B cell (primary cell): ENCODE measurements at places on chromosomes 11 and 22. TPM values are rescaled to one million over a fixed set of nuclear protein-coding genes. Genes with fewer than 3 reads are reported as not detected.

GRCh38 chr11:21430537-21430936 lies 761.2 kb downstream of the NELL1 start:
- H3K36me3 ChIP-seq = no peaks in the 10 kb centered on the region
- H3K27me3 ChIP-seq = no peaks in the 10 kb centered on the region
- no peak overlapping the region for H3K27ac ChIP-seq
- no peak for DNase-seq
- no peak overlapping the region for H3K4me3 ChIP-seq

DNA sequence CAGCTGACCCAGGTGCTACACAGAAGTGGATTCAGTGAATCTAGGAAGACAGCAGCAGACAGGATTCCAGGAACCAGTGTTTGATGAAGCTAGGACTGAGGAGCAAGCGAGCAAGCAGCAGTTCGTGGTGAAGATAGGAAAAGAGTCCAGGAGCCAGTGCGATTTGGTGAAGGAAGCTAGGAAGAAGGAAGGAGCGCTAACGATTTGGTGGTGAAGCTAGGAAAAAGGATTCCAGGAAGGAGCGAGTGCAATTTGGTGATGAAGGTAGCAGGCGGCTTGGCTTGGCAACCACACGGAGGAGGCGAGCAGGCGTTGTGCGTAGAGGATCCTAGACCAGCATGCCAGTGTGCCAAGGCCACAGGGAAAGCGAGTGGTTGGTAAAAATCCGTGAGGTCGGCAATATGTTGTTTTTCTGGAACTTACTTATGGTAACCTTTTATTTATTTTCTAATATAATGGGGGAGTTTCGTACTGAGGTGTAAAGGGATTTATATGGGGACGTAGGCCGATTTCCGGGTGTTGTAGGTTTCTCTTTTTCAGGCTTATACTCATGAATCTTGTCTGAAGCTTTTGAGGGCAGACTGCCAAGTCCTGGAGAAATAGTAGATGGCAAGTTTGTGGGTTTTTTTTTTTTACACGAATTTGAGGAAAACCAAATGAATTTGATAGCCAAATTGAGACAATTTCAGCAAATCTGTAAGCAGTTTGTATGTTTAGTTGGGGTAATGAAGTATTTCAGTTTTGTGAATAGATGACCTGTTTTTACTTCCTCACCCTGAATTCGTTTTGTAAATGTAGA lies 1.7 kb downstream of the MALAT1 start:
- DNase-seq = peak; percentile 56
- peak overlapping the region; percentile 99 for H3K27ac ChIP-seq
- H3K4me1 ChIP-seq = peaks cover 43% of the 10 kb centered on the region
- H3K27me3 ChIP-seq = no peaks in the 10 kb centered on the region

DNA sequence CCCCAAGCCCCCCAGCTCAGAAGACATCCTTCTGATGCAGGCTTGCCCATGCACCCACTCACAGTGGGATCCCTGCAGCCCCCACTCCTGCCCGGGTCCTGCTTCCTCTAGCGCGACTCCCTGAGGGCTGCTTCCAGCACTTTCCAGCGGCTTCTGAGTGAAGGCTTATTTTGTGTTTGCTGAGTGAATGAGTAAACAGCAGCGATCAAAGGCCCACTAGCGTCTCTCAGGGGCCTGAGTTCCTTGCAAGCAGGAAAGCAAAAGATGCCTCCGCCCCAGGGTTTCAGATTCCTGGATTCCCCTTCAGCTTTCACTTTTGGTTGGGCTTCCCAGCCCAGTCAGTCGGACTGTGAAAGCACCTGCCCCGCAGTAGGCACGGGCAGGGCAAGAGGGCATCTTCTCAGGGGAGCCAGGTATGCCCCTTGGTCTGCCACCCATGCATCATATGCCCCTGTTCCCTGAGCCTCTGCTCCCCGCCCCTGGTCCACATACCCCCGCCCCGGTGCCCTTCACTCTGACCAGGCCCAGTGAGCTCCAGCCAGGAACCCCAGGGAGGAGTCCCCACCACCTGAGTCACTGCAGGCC lies 9.2 kb downstream of the FADD start:
- H3K36me3 ChIP-seq = peaks cover 28% of the 10 kb centered on the region
- H3K27ac ChIP-seq = no peak overlapping the region
- no peaks in the 10 kb centered on the region for H3K4me1 ChIP-seq
- DNase-seq = no peak
- H3K27me3 ChIP-seq = no peaks in the 10 kb centered on the region
- H3K4me3 ChIP-seq = no peak overlapping the region

DNA sequence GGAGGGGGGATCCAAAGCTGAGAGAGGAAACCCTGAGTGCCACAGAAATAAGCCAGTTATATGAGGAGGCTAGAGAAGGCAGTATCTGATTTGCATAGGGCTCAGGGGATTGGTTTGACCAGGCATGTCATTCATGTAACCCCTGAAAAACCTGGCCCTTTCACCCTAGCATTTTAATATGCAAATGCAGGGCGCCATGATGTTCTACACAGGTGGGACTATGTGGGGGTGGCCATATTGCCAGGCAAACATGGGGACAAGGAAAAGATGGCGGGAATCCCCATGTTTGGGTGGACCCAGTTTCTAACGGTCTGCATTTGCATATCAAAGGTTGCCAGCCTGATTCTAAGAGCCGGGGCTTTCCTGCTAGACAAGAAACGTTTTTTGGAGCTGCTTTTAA lies 27.2 kb downstream of the CSF2RB start:
- no peaks in the 10 kb centered on the region for H3K27me3 ChIP-seq
- no peaks in the 10 kb centered on the region for H3K36me3 ChIP-seq
- H3K4me3 ChIP-seq = no peak overlapping the region
- DNase-seq = peak; percentile 76
- H3K4me1 ChIP-seq = peaks cover 22% of the 10 kb centered on the region
- H3K27ac ChIP-seq = peak overlapping the region; percentile 47

- H3K36me3 ChIP-seq = peaks cover 9% of the 10 kb centered on the region
- H3K4me1 ChIP-seq = peaks cover 9% of the 10 kb centered on the region
- no peak overlapping the region for H3K4me3 ChIP-seq
- DNase-seq = no peak
Measured at GRCh38 chr11:35798423-35798822, 135.8 kb downstream of the TRIM44 start.

- H3K27ac ChIP-seq = no peak overlapping the region
- H3K4me3 ChIP-seq = no peak overlapping the region
- H3K27me3 ChIP-seq = no peaks in the 10 kb centered on the region
- no peaks in the 10 kb centered on the region for H3K4me1 ChIP-seq
- DNase-seq = no peak
- peaks cover 2% of the 10 kb centered on the region for H3K36me3 ChIP-seq
Measured at GRCh38 chr11:46736615-46737014, 17.6 kb downstream of the F2 start.

DNA sequence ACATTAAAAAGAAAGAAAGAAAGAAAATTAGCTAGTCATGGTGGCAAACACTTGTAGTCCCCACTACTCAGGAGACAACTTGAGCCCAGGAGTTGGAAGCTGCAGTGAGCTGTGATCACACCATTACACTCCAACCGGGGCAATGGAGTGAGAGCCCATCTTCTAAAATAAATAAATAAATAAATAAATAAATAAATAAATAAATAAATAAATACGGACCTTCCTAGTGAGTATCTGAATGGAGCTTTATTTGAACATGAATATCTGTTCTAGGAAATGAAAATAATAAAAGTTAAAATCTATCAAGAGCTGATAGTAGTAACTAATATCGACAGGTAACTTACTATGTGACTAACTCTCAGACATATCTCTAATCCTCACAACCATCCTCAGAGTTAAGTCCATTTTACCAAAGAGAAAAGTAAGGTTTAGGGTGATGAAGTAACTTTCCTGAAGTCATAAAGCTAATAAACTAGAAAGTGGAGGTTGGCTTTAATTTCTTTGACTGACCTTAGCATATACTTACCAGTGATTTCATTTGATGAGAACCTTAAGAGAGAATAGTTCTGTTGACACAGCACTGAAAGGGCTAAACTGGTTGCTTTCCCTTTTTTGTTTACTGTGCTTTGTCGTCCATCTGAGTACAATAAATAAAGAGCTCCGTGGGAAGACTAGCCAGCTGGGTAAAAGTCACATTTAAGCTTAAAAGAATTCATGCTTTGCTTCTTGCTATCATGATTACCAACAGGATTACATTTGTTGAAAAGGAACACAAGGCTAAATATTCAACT lies 22.4 kb downstream of the ENTHD1 start:
- H3K36me3 ChIP-seq = no peaks in the 10 kb centered on the region
- no peak overlapping the region for H3K4me3 ChIP-seq
- peaks cover 28% of the 10 kb centered on the region for H3K4me1 ChIP-seq
- DNase-seq = no peak
- H3K27ac ChIP-seq = no peak overlapping the region

DNA sequence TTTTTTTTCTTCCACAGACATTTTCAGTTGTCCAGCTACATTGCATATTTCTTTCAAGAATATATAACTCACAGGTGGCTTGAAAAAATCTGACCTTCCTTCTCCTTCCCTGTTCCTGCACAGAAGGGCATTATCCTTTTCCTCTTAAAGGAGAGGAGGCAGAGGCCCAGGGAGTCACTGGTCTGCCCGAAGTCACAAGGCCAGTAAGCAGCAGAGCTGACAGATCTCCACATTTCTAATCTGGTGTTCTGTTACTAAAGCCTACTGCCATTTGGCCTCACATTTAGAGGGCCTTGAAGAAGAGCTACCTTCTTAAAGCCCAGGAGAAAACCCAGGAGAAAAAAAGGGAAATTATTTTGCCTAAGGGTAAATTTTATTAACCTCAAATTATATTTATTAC lies 12.3 kb downstream of the ENDOD1 start:
- peaks cover 26% of the 10 kb centered on the region for H3K4me1 ChIP-seq
- H3K27ac ChIP-seq = no peak overlapping the region
- H3K27me3 ChIP-seq = no peaks in the 10 kb centered on the region
- H3K4me3 ChIP-seq = no peak overlapping the region
- DNase-seq = no peak
- H3K36me3 ChIP-seq = peaks cover 3% of the 10 kb centered on the region

- no peaks in the 10 kb centered on the region for H3K27me3 ChIP-seq
- no peak overlapping the region for H3K4me3 ChIP-seq
- H3K36me3 ChIP-seq = no peaks in the 10 kb centered on the region
- H3K4me1 ChIP-seq = peaks cover 10% of the 10 kb centered on the region
- DNase-seq = no peak
- no peak overlapping the region for H3K27ac ChIP-seq
Measured at GRCh38 chr22:17229991-17230630, 10.9 kb upstream of the ADA2 start.

- H3K36me3 ChIP-seq = no peaks in the 10 kb centered on the region
- H3K27me3 ChIP-seq = no peaks in the 10 kb centered on the region
- H3K27ac ChIP-seq = no peak overlapping the region
- no peak overlapping the region for H3K4me3 ChIP-seq
- no peaks in the 10 kb centered on the region for H3K4me1 ChIP-seq
Measured at GRCh38 chr22:37112084-37112728, 2.7 kb upstream of the TMPRSS6 start.

GRCh38 chr11:26442131-26442530 lies 110.2 kb downstream of the ANO3 start:
- no peaks in the 10 kb centered on the region for H3K27me3 ChIP-seq
- no peak overlapping the region for H3K27ac ChIP-seq
- no peaks in the 10 kb centered on the region for H3K36me3 ChIP-seq

- DNase-seq = no peak
- H3K27ac ChIP-seq = no peak overlapping the region
- no peak overlapping the region for H3K4me3 ChIP-seq
- H3K36me3 ChIP-seq = peaks cover 83% of the 10 kb centered on the region
- no peaks in the 10 kb centered on the region for H3K4me1 ChIP-seq
- H3K27me3 ChIP-seq = no peaks in the 10 kb centered on the region
Measured at GRCh38 chr22:17880020-17880419, 105.8 kb upstream of the BID start.

DNA sequence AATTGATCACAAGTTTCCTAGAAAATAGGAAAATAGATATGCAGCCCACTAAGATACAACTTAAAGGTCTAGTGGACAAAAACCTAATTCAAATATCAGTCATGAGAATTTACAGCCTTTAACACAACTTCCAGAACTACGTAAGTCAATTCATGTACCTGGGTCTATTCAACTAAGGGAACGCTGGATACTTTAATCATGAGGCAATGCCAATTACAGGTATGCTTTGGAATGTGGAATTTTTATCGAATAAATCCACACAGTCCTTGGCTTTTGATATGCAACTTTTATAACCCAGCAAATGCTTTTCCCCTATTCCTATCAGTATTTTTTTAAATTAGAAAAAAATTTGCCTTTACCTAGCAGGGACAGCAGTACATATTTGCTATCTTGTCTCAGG lies 289.5 kb upstream of the FAT3 start:
- H3K4me1 ChIP-seq = no peaks in the 10 kb centered on the region
- no peaks in the 10 kb centered on the region for H3K27me3 ChIP-seq
- DNase-seq = no peak
- H3K27ac ChIP-seq = no peak overlapping the region

DNA sequence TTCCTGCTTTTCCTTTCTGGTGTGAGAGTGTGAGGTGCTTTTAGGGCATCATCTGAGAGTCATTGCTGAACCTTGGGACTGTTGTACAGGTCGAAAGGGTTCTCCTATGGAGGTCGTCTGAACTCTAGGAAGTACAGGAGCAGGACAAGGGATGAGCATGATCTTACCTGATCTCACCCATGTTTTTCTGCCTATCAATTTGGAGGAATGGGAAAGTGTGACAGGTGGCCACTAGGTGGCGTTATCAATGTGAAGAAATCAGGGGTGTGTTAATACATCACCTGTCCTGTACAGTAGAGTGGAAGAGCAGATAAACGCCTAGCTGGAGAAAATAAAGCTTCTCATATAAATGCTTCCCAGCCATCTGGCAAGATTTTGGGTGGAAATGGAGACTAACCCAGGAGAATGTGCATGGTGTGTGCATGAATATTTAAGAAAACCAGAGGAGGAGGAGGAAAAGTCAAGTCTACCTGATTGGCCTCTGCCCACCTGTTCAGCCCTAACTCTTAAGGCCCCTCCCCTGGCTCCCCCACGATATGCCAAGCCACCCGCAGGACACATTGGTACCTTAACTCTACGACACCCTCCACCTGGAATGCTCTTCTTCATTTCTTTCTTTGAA lies 72.0 kb upstream of the NARS2 start:
- H3K27ac ChIP-seq = no peak overlapping the region
- no peaks in the 10 kb centered on the region for H3K27me3 ChIP-seq
- H3K4me1 ChIP-seq = no peaks in the 10 kb centered on the region
- peak; percentile 62 for DNase-seq
- H3K4me3 ChIP-seq = no peak overlapping the region
- H3K36me3 ChIP-seq = no peaks in the 10 kb centered on the region

APOL4 gene
- not detected in 2 replicates for total RNA-seq

TRIM29 gene
- total RNA-seq = not detected in 2 replicates

GDPD4 gene
- total RNA-seq = not detected in 2 replicates

RTN4RL2 gene
- total RNA-seq = 0.12 and 0.27 TPM in 2 replicates

TRPM5 gene
- total RNA-seq = not detected in 2 replicates

C22orf42 gene
- total RNA-seq = not detected in 2 replicates
